Common myeloid progenitor, CD34-positive (primary cell): ENCODE measurements at places on chromosomes 11 and 22.

- DNase-seq, result no peak
These were observed 585 bp downstream of the ARHGEF12 start for GRCh38 chr11:120336641-120337354.

GRCh38 chr22:29386708-29387107 is 1.7 kb downstream of the AP1B1 start:
- no peak for DNase-seq

DNA sequence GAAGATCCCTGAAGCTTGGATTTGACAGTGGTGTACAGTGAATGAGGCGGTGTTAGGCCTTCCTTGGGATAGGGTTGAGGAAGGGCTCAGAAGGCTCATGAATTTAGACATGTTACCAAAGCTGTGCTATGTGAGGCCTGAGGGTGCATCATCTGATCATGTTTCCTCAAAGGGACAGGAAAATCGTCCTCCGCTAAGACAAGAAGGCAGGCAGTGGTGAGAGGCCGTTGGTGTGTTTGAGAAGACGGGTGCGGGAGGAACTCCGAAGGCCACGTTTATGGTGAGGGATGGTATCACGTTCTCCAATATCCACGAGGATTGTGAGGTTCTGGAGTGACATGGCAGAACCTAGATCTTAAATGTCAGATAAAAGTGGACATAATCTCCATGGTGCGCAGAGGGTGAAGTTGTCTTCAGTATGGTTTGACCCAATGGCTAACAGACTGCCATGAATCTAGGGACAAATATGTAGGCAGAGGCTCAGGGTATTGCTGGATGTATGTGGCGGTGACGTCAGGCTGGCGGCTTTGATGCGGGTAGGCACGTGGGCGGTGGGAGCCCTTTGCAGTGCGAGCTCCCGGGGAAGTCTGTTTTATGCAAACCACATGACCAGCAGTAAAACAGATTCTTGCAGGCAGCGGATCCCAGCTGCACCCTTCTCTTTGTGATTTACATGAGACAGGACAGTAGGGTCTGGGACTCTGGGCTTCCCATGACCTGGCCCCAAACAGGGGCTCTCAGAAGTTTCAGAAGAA is 242.3 kb upstream of the B3GAT1 start:
- DNase-seq, result no peak

- DNase-seq, result peak; percentile 85
These were observed at the start of gene C2CD2L for GRCh38 chr11:119106564-119107537. TSS of gene C2CD2L (plus strand) at chr11:119107344. CDS start at chr11:119107742, 398 bp downstream.

- DNase-seq, result no peak
These were observed 45.6 kb upstream of the GDPD4 start for GRCh38 chr11:77346906-77347603.

GRCh38 chr22:36856121-36856791 is 4.5 kb upstream of the NCF4 start:
- DNase-seq, result peak; percentile 91

DNA sequence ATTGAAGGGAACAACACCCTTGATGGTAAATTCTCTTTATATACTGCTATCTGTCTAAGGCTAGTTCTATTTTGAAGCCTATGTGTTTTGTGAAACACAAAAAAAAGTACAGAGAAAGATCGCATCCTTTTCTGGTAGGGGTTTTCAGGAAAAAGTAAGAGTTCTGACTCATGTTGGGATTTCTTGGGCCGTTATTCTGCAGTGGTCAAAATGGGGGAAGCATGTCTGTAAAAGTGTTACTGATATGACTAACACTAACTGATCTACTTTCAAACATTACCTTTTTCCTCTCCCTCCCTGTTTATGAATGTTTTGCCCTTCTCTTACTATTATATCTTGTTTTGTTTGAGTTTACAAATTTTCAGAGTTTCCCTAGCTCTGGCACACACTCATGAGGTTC is 53.9 kb downstream of the CTNND1 start:
- DNase-seq, result no peak

GRCh38 chr22:22180738-22181285 is 63.8 kb upstream of the VPREB1 start:
- DNase-seq, result no peak

GRCh38 chr11:26909991-26910591 is 83.8 kb upstream of the FIBIN start:
- DNase-seq, result no peak

DNA sequence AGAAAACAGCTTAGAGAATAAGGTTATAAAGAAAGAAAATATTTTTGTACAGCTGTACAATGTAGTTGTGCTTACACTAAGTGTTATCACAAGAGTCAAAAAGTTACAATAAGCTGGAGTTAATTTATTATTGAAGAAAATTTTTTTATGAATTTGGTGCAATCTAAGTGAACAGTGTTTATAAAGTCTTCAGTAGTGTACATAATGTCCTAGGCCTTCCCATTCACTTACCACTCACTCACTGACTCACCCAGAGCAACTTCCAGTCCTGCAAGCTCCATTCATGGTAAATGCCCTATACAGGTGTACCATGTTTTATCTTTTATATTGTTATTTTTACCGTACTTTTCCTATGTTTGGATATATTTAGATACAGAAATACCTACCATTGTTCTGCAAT is 34.7 kb downstream of the GDPD4 start:
- no peak for DNase-seq

- no peak for DNase-seq
These were observed 222.7 kb upstream of the SESN3 start for GRCh38 chr11:95453616-95454171.

DNA sequence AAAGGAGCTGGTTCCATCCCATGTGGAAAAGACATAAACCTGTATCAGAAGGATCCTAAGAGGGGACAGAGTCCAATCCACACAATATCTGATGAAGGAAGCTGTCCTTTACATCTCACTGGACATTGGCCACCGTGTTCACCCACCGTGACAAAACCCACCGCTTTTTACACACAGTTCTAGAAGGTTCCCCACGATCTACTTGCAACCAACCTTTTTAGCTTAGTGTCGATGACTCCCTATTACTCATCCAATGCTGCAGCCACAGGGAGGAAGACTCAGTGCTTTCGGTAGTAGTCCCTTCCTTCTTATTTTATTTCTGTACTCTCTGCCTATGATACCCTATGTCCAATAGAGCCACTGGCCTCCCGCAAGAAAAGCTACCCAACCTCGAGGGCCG is 65.4 kb downstream of the MAPK1 start:
- no peak for DNase-seq

GRCh38 chr11:60978546-60979380 is 7.3 kb downstream of the CD6 start:
- DNase-seq, result no peak

DNA sequence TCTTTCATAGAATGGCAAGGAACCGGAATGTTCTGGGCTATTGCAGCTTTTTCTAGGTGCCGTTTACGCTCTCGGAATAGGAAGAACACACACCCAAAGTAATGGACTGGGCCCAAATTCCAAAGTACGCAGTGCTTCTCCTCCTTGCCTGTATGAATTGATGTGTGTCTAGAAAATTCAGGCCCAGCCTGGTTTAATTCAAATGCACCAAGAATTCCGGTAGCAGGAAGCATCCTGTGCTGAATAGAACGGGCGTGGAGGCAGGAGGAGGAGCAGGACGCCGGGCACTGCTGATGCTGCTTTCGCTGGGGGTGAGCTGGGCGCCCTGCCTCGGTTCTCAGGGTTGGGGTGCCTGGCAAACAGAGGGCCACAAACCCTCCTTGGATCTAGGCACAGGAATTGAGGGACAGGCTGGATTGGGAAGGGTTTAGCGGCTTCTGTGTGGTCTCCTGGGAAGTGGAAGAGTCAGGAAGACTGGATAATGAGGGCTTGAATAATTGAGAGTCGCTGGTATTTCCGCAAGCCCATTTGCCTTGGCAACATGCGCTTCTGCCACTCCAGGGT is 2.0 kb downstream of the PARVB start:
- no peak for DNase-seq

DNA sequence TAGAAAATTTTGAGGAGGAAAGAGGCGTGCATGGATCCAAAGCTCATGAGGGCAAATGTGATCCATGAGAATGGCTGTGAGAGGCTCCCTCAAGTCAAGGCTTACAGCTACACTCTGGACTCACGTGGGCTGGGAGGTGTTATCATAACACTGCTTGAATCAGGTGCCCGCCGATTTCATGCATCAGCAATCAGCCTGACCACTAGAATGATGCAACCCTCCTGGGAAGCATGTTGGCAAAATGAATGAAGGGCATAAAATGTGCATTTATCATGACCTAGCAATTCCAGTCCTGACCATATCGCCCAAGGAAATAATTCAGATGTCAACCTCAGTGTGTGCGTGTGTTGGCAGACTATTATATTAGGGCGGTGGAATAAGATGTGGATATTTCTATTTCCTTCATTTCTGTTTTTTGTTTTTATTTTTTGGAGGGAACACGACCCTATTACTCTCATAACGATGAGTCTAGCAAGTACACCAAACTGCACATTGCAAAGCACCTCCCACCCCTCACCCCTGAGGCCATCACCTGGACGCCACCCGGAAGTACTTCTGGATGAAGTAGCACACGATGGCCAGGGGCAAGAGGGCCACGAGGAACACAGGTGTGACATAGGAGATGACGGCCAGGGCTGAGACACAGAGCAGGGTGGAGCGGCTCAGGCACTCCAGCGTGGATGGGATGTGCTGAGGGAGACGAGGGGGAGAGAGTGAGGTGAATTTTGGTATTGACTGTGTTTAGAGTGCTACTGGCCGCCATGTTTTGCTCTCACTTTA is 15.7 kb upstream of the KCNJ11 start:
- DNase-seq, result no peak

DNA sequence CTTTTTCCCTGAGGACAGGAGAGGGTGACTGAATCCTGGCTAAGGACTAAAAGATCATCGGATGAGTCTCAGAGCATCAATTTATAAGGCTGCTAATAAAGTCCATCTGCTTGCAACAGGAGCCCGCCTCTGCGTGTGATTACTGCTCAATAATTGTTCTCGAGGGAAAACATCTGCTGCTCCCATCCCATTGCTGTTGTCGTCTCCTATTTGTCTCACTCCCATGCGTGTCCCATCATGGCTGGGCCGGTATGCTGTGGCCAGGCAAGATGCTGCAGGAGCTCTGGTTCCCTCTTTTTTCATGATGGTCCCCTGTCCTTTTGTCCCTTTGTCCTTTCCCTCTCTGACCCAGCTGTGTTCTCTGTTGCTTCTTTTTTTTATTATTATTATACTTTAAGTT is 121.2 kb downstream of the SPATA19 start:
- no peak for DNase-seq

- no peak for DNase-seq
These were observed at the start of gene MRGPRE for GRCh38 chr11:3231851-3232744. TSS of gene MRGPRE (minus strand) at chr11:3232417. CDS start at chr11:3228799, 3,618 bp downstream.

- DNase-seq, result no peak
These were observed 8.6 kb upstream of the GNAZ start for GRCh38 chr22:23061471-23062280.

GRCh38 chr11:117792241-117792640 is 4.8 kb downstream of the DSCAML1 start:
- DNase-seq, result no peak

GRCh38 chr11:113304916-113305315 is 9.5 kb upstream of the TTC12 start:
- no peak for DNase-seq

DNA sequence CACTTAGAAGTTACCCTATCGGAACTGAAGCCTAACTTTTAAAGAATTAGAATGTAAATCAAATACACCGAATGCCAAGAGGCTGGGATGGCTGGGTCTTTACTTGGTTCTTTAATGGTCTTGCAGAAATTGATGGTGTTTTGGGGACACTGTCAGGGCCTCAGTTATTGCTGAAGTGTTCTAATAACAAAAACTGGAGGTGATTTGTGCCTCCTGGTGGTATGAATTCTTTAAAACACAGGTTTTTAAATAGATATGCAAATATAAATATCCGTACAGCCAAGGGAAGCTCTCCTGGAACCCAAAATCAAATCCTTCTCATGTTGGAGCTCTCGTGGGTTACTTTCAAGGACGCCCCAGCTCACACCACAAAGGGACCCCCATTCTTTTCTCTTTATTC is 19.3 kb upstream of the TMPRSS5 start:
- DNase-seq, result no peak

- no peak for DNase-seq
These were observed 12.8 kb upstream of the MUC15 start for GRCh38 chr11:26584818-26585217.

- no peak for DNase-seq
These were observed 1309.4 kb downstream of the TBC1D22A start for GRCh38 chr22:48071828-48072227.

- peak; percentile 30 for DNase-seq
These were observed 1.4 kb upstream of the BATF2 start for GRCh38 chr11:64998141-64998540.

DNA sequence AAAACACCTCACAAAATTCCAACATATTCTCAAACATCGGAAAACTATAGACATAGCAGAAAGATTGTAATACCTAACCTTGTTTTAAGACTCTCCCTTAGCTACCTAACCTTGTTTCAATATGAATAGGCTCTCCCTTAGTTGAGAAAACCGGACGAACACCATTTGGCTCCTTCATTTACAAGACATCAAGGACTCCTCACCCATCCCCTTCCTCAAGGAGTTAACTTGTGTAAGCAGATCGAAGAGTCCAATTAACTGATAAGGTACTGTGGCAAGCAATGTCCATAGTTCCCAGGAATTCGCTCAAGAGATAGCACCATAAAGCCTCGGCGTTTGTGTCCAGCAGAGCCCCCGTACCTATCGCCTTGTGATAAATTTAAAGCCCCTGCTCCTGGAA is 4.6 kb upstream of the ACRV1 start:
- DNase-seq, result no peak

DNA sequence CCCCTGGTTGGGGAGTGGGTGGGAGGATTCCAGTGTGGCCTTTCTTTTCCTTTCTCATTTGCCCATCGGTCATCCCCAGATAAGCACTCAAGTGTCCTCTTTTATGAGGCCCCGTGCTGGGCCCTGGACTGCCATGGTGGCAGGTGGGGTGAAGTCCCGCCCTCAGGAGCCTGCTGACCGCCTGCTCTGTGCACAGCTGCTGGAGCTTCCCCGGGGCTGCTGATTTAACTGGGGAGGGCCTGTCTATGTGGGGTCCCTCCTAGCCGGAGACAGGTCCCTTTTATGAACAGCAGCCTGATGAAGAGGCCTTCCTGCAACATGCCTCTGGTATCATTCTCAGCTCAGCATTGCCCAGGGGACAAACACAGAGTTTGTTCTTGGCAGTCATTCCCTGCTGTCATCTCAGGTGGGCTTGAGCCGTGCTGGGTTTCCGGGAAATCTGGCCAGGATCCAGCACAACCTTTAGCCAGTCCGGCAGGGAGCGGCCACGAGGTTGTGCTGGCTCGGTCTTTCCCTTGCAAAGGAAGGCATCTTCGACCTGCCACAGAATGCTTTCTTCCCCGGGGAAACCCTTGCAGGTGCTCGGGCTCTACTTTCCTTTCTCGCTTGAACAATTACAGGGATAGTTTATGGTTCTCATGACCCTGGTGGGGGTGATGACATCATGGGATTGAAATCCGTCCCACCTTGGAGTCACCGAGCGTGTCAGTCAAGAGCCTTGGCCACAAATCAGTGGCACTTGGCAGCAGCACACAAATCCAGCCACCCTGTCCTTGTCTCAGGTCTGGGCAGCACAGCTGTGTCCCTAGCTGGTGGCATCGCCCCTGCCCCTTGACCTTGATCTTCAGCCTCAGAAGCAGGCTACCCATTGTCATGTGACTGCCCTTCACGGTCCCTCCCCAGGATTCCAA is 20.1 kb downstream of the ST14 start:
- no peak for DNase-seq

- no peak for DNase-seq
These were observed 208.1 kb downstream of the TBC1D22A start for GRCh38 chr22:46970411-46971098.

GRCh38 chr11:58465690-58466089 is 23.7 kb upstream of the OR5B12 start:
- no peak for DNase-seq

GRCh38 chr22:47806894-47807293 is 1044.4 kb downstream of the TBC1D22A start:
- no peak for DNase-seq
